ENCODE measurements at places on chromosomes 2 and 18.

- no peak for DNase-seq
These were observed 128.5 kb downstream of the MEIS1 start for GRCh38 chr2:66563473-66563872.

- DNase-seq: peak; percentile 9
These were observed 652 bp downstream of the ITPRID2 start for GRCh38 chr2:181891966-181892798.

DNA sequence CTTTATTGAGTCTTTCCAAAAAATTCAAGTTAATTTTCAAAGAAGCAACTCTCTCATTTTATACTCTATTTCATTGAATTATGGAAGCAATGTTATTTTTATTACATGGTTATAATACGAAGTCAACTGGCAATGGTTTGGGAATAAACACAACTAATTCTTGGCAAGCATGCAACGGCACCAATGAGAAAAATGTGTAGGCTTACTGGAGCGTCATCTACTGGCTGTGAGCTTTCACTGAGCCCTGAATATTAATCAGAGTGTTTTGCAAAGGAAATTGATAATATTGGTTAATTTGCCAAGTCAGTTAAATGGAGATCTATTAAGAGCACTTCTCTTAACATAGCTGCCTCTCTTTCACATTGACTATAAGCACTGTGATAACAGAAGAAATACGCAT lies 163.9 kb downstream of the IKZF2 start:
- no peak for DNase-seq

DNA sequence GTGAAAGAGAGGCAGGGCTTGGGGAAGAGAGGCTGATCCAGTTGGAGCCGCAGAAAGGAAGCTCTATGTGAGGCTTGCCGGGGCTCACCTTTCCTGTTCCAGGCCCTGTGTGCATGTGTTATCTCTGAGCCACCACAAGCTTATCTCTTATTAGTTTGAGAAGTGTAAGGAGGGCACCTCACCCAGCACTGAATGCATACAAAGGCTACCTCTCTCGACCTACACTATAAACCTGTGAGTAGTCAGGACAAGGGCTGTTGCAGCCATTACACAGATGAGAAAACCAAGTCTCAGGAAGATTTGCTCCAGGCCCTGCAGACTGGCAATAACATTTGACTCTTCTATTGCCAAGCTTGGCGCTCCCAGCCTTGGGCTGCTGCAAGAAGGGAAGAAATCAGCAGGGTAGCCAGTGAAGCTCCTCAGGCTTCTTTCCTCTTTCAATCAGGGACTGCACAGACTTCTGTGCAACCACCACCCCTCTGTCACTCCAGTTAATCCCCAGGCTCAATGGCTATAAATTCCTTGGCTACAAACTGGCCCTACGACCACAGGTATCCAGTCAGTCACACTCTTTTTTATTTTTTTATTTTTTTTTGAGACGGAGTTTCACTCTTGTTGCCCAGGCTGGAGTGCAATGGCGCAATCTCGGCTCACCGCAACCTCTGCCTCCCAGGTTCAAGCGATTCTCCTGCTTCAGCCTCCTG lies 73.8 kb downstream of the CLHC1 start:
- no peak for DNase-seq

DNA sequence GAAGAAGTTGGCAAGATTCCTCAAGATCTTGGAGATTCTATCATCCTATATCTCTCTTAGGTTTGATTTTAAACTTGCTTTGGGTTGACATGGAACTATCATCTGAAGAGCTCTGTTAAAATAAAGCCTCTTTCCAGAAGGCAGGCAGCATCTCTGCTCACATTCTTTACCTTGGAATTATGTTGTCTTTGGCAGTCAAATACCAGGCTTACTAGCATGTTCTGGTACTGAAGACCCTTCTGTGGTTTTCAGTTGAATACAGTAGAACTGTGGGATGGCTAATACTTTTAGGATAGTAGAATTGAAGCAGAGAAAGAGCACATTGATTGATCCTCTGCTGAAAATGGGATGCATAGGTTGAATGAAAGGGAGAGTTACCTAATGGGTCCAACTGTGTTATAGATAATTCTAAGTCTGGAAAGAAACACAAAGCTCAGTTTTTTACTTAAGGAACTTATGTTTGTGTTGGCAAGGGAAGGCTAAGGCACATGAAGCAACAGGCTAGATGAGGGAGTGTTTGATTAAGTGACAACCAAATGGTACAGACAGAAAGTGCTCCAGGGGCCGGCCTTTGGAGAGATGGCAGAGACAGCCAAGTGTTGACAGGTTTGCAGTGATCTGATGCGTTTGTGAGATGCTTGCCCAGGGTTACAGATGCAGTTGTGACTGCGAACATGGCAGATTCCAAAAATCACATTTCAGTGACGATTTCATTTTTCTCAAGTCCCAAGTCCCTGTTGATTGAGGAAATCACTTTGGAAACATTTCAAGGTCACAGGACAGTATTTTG lies 397.9 kb downstream of the MEIS1 start:
- DNase-seq: no peak

- DNase-seq: no peak
These were observed 133.7 kb upstream of the ID2 start for GRCh38 chr2:8548065-8548618.

DNA sequence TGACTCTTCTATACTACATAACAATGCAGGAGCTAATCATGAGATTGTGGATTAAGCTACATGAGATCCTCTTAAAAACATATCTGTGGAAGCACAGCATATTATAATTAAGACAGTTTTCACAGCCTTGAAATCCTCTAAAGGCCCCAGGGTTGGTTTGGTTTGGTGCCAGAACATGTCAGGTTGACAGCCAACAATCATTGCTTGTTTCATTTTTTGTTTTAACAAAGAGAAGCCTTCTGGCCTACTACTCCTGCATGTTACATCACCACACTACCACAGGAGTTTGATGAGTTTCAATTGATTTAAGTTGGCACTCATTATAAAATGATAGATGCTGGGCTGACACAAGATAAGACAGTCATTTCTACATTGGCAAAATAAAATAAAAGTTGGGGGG lies 255.9 kb upstream of the ERBB4 start:
- no peak for DNase-seq

DNA sequence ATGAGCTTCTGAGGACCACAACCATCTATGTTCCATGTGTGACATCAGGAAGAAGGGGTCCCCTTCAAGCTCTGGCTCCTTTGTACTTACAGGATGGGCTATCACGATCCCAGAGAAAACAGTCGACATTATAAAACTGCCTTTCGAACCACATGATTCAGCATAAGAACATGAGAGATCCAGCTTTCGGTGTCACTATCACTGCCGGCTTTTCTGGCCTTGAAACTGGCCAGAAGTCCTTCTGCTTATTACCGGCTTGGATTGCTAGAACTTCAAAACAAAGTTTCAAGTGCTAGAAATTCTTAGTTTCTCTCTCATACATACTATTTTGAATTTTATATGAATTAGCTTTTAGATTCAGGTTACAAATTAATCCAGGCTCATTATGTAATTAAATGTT lies 138.9 kb downstream of the PID1 start:
- DNase-seq: no peak

DNA sequence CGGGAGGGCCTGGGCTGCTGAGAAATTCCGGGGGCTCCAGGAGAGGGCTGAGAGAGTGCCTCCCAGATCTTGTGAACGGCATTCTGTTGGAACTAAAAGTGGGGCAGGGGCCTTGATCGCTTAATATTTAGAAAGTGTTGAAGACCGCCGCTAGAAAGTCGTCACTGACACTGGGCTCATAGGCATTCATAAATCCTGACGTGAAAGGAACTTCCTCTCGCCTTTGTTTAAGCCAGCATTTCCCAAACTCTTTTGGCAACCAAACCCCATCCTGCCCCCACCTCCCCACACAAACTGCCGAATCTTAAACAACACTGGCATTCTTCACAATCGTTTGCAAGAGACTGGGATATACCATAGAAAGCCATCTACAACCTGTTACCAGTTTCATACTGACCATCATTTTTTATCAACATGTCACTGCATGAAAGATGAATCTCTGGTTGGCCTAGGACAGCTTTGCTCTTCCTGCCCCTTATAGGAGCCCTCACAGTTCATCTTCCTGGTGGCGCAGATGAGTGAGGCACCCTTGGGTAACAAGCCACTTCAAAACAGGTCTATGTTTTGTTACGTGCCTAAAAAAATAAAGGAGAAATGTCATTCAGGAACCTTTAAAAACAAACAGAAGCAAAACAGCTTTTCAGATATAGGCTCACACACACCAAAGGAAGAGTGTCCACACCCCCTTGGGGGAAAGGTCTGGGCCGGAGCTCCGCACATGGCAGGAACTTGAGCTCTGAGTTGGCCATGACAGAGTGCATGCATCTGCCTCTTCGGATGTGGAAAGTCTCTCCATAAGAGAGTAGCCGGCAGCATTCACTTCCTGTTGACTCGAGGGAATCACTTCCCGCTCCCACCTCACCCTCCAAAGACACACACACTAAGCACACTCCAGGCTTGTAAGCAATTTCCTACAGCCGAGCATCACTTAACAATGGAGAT lies 13.0 kb downstream of the MTERF4 start:
- DNase-seq: no peak

GRCh38 chr2:121028577-121028976 lies 256.4 kb downstream of the TFCP2L1 start:
- no peak for DNase-seq

DNA sequence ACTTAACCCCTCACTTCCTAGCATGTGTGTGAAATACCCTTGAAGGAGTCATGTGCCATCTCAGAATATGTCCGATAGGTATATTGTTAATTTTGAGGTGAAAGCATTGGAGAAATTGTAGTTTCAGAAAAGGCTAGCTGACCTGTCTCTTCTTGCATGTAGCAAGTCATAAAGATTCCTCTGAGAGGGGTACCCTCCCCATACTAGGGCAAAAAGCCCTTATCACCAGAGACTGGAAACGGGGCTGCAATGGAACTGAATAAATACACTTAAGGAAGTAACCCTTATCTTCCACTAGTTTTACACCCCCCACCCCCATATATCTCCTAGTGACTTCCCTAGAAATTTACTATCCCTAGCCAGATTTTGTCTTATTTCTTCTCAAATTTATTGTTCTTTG lies 1.8 kb upstream of the SF3B6 start:
- no peak for DNase-seq

DNA sequence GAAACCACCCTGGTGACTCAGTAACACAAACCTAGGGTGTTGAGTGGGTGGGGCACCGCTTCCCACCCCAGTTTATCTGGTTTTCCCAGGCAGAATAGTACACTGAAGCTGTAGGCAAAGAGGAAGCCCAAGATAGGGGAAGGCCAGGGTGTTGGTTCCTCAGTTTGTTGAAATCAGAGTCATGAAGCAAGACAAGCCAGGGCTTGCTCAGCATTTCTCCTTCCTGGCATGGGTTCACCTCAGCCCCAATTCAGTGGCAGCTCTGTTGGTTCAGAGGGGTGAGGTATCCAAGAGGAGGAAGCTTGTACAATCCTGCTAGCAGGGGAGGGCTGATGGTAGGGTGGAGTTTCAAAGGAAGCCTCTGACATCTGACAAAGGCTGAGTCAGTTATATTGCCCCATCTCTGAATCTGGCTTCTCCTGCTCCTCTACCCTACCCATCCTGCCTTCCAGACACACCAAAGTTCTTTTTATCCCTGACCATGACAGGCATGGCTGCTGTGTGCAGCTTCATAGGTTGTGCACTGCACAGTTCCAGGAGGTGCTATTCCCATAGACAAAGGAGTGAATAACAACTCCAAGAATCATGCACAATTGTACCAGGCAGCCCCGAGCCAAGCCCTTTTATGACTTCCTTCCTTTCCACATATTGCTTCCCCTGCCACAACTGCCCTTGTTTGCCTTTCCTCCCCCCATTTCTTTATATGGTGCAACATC lies 24.9 kb upstream of the RAB10 start:
- DNase-seq: no peak

- no peak for DNase-seq
These were observed 149.2 kb downstream of the ARHGAP28 start for GRCh38 chr18:6878556-6879297.

DNA sequence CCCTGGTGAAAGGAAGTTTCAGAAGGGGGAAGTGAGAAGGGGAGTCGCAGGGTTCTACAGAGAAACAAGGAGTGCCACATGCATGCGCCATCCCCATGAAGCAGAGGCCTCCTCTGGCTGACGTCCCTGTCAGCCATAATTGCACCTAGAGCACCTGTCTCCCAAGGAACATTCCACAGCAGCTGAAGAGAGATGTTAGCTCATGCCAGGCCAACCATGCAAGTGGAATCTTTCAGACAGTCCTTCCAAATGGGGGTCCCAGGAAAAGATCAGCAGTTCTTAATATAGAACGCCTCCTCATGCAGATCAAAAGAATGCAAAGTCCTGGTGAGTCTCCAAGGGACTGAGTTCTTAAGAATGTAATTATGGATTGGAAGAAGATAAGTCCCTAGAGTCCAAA lies 29.6 kb downstream of the MRO start:
- DNase-seq: no peak

DNA sequence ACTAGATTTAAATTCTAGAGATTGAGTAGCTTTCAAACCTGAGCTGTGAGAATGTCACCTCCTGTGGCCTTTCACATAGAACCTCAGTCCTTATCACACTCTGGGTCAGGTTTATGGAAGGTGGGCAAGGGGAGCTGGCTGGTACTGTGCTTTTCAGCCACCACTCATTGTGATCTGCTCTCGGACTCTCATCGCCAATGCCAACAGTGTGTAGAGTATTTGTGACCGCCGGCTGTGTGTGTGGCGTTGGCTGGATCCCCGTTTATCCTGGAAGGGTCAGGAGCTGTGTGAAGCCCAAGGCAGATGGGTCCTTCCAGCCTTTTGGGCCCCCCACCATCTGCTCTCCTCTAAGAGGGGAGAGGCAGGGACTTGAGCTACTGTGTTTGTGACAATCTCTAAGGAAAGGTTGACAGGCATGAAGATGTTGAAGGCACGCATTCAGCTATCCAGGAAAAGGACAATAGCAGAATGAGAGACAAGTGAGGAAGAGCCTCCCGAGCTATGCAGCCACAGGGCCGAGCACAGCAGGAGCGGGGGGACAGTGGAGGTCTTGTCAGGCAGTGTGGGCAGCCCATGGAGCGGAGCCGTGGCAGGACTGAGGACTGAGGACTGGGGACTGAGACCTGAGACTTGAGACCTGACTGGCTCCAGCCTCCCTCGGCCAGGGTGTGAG lies 107.1 kb upstream of the TPO start:
- no peak for DNase-seq

GRCh38 chr2:178860551-178860950 lies 53.3 kb upstream of the TTN start:
- DNase-seq: no peak

DNA sequence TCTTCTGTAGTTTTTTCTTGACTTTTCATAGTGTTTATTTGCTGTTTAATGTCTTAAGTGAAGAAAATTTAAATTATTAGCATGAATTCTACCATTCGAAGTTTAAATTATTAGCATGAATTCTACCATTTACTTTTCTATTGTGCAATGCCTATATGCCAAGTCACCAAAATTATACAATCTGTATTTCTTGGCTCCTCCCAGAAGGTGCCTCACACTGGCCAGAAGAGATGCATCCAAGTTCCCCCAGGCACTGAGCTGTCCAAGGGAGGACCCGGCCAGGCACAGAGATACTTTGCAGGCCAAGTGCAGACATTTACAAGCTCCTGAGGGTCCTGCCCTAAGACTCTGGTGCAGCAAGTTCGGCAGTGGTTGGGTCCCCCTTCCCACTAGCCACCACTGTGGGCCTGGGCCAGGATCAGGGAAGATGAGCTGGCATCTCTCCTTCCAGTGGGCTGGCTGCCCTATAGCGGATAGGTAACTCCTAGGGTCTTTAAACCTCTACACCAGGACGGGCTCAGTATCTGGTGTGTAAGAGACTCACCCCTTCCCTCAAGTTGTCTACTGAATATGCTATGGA lies 31.3 kb downstream of the TMEM247 start:
- no peak for DNase-seq
